ENCODE measurements at places on chromosomes 11 and 22.

DNA sequence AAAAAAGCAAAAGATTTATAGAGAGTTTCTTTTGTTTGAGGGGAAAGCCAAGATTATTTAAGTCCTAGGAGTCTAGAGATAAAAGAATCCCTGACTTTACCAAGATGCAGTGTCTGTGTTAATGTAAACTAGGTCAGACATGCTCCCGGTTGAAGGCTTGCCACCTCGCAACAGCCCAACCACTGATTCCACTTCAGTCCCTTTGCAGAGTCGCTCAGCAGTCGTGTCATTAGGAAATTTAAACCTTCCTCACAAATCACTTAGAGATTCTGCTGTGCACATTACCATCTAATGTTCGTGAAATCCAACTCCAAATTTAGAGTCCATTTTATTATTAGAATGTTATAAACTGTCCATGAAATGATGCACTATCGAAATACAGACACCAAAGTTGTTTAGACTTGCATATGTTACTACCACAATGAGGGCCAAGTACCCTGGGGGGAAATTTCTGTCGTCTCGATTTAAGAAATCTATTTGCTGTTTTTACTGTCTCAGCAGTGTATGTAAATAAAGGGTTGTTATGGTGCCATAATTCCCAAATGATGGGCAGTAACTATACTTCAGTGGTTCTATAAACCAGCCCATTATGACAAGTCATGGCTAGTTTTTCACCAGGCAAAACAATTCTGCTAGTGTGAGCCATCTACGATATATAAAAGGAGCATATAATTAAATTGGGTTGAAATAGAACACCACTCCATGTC lies 101.4 kb upstream of the MTNR1B start:
- no peak for DNase-seq

DNA sequence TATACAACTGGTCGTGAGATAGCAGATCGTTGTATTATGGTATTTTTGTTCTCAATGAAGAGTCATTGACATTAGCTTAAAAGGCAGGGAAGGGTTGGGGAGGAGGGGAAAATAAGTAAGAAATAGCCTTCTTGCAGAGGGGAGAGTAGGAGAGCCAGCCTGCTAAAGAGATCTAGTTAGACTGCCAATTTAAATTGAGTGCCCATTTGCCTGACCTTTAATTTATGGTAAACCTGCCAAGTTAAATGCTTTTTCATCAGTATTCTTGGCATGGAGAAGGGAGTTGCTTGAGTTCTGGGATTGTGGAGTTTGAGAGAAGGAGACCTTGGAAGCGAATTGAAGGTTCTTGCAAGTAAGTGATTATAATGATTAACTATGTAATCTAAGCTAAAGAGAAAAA lies 89.0 kb downstream of the FAM83F start:
- DNase-seq: no peak

DNA sequence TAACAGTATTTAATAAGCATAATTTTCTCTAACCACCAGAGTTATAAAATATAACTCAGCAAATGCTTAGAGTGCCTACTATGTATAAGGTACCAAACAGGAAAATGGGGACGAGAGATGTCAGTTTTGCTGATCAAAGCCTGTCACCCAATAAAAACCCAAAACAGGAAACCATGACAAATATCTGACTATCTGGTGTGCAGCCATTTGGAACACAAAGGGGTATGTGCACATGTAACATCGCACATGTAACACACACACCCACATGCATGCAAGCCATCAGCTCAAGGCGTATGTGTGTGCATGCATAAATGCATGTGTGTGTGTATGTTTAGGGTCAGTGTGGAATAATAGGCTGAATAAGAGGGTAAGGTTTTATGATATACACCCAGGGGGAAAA lies 64.2 kb downstream of the PRR5L start:
- no peak for DNase-seq

- no peak for DNase-seq
These were observed 5.7 kb downstream of the LTBP3 start for GRCh38 chr11:65552388-65552951.

DNA sequence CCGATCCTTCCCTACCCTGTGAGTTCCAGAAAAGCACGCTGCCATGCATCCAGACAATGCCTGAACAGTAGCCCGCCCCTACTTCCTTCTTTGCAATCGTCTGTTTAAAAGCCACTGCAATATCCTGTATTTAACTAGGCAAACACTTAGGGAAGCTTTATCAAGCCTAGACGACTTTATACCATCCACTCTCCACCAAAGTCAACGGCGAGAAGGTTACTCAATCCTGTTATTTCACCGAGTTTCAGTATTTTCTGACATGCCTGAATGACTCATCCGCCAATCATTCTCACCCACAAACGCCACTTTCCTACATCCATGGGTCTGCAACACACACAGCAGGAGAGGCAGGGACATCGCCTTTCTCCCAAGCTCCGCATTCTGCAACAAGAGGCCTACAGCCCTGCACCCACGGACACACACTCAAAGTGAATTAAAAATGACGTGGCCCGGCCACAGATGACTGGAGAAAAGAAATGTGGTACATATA lies 9.3 kb downstream of the CELSR1 start:
- DNase-seq: no peak

DNA sequence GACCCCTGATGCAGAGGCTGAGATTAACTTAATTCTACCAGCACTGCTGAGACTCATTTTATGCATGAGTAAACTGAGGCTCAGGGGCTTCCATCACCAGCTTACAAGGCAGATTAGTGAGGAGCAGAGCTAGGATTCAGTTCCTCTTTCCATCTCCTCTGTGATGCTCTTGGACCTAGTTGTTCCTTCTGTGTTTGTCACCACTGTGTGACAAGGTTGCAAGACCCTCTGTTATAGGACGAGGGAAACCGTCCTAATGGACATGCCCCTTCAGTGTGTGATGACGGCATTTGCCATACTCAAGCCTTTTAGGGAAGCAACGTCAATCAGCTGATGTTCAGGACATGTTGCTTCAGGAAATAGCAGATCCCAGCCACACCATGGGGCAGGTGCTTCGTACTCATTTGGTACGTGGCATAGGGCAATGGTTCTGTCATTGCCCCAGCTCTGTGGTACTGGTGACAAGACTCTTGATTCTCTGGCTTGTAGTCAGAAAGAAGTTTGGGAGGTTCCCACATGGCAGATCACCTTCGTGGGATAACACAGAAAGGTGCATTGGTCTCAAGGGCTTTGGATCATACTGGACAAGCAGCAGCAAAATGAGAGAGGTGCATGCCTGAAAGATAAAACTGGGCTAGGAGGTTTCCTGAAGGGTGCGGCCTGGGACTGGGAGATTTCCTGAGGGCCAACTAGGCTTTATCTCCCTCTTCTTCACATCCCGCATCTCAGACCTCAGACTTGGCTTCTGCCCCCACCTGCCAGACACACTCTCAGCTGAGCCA lies 23.9 kb upstream of the CD44 start:
- DNase-seq: no peak

GRCh38 chr22:45882881-45883810 lies 93.8 kb downstream of the WNT7B start:
- no peak for DNase-seq

DNA sequence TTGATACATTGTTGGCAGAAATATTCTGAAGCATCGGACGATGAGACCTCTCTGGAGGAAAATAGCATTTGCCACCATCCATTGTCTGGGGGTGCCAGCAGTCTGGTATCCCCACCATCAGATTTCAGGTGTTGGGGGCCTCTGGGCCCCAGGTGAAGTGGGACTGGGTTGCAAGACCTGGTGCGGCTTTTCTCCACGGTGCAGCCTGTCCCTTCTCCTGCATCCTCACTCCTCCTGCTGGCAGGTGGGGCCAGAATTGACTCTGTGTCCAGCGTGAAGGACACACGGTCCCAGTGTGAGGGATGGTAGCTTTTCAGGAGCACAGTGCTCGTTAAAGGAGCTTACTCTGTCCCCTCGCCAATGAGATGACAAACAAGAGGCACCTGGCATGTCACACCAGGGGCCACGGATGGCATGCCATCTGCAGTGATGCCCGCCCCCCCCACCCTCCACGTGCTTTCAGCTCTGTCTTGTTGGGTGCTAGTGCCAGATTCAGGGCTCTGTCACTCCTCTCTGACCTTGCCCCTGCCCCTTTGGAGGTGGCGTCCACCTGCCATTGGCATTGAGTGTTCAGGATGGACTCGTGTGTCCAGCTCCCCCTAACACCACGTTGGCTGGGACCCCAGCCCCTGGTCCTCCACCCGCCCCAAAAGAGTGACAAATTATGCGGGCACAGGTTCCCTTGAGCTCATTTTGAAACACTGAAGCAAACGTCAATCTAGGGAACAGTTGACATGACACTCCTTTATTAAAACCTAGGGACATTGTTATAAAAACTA lies 62.4 kb downstream of the PARVG start:
- no peak for DNase-seq

GRCh38 chr22:41612603-41613306 lies 8.1 kb downstream of the DESI1 start:
- no peak for DNase-seq

DNA sequence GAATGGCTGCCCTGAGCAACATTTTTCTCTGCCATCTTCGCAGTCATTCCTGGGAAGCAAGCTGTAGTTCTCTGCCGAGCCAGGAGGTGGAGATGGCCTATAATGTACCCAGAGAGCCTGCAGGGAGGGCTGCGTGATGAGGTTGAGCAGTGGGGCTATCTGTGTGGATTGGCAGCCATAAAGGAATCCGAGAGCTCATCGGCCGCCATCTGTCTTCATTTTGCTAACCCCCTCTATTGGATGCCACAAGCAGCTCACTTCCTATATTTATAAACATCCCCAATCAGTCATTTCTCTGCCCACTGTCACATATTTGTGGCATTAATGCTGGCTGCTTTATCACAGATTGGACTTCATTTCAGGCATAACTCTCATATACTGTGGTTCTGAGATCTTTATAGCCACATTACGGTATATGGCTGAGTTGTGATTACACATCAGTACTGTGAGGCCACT lies 209.5 kb downstream of the NTM start:
- DNase-seq: no peak

DNA sequence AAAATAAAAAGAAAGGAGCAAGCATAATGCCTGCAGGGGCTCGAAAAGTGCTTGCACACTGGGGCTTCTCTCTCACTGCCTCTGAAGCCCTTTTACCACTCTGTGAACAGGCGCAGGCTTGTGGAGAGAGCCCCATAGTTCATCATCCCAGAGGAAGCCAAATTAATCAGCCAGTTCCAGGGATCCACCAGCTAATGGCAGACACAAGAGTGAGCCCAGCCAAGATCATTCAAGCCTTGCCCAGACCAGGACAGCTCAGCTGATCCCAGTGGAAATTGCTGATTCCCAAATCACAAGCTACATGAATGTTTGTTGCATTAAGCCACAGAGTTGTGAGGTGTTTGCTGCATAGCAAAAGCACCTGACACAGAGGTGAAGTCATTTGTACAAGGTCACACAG lies 135.3 kb downstream of the CHST1 start:
- no peak for DNase-seq

- DNase-seq: no peak
These were observed 3.2 kb downstream of the GLB1L2 start for GRCh38 chr11:134334796-134335571.

DNA sequence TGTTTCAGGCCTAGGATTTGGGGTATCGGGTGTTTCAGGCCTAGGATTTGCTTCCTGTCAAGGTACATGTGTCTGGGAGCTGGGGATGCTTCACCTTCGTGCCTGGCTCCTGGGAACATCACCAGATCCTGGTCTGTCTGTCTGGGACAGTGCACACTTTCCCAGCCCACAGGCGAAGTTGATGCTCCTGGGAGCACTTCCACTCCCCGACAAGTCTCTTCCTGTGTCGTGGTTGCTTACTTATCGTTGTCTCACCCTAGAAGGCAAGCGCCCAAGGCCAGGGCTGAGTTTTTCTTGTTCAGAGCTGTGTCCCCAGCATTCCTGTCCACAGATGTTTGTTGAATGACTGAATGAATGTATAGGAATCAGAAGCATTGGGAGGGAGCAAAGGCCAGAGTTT lies 71.5 kb downstream of the LINC01488 start:
- no peak for DNase-seq

DNA sequence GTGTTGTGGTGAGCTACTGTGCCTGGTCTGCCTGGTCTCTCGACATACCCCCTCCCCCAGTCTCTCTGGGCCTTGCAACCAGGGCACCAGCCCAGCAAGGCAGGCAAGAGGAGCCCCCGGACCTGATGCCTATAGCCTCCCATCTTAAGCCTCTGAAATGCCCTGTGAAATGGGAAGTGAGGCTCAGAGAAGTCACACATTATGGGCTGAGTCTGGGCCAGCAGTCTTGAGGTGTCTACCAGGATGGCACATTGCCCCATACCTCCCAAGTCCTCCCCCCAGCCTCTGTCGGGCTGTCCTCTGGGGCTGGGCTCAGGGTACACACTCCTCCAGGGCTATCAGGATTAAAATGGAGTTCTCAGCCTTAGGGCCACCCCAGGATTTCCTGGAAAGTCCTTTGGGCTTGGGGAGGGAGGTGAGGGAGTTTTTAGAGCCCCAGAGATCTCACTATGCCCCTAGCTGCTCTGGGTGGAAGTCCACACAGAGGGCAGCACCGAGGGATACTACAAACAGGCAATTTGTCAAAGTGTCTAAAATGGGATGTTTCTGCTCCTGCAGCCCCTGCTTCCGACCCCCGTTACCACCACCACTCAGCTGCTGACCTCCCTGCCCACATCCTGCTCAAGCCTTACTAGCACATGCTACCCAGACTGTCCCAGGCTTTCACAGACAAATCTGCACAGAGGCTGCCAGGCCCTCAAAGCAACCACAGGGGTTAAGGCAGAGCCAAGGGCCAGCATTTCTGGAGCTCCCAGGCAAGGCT lies 3.1 kb upstream of the SH3BP1 start:
- DNase-seq: no peak
